ENCODE measurements at places on chromosomes 12 and 14. TPM values are rescaled to one million over a fixed set of nuclear protein-coding genes. Genes with fewer than 3 reads are reported as not detected.

Gene PRB2
- not detected for total RNA-seq

Gene FGF6
- total RNA-seq: not detected

Gene TRIM9
- 0.64 TPM for total RNA-seq

Gene GPR162
- 2.6 TPM for total RNA-seq

Gene PDE6H
- not detected for total RNA-seq

Gene OASL
- under 0.01 TPM for total RNA-seq

Gene CD163L1
- 11.0 TPM for total RNA-seq

Gene MIP
- not detected for total RNA-seq

Gene ASPG
- not detected for total RNA-seq

Gene RNASE1
- not detected for total RNA-seq

Gene NKX2-1
- not detected for total RNA-seq

Gene RIMBP2
- not detected for total RNA-seq

Gene ACVRL1
- 18.0 TPM for total RNA-seq

Gene HOTAIR
- total RNA-seq: 3.2 TPM

Gene KITLG
- total RNA-seq: 13.8 TPM

Gene RTL1
- not detected for total RNA-seq

Gene SYT1
- total RNA-seq: 3.9 TPM

Gene SLC6A12
- total RNA-seq: not detected
